ENCODE measurements at places on chromosomes 3 and 15.

- peak; percentile 59 for DNase-seq
These were observed 44.6 kb downstream of the ZIC4 start for GRCh38 chr3:147361454-147362420.

- DNase-seq, result no peak
These were observed 39.7 kb downstream of the SEMA5B start for GRCh38 chr3:122987736-122988319.

- no peak for DNase-seq
These were observed 67.1 kb upstream of the CHD2 start for GRCh38 chr15:92833106-92833433.

- DNase-seq, result peak; percentile 54
These were observed 22.6 kb downstream of the SH3BP5 start for GRCh38 chr3:15309662-15310335.

DNA sequence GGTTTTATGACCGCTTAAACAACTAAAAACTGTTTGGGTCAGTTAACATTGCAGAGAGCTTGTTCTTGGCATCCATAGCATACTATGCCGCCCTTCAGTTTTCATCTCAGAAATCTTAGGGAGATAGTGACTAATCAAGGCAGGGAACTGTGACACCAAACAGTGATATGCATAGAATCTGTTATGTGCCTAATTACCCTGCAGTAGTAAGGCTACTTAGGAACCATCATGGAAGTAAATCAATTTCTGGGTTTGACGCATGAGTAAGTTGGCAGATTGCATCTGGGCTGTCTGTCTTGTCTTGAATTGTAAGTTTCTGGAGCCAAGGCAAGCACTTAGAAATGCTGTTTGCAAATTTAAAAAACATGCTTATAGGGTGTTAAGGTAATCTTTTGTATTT, 22.5 kb downstream of the KCTD6 start:
- DNase-seq, result no peak

- DNase-seq, result no peak
These were observed 59.5 kb upstream of the STRIT1 start for GRCh38 chr3:155352900-155353490.

- no peak for DNase-seq
These were observed 910 bp upstream of the ANKRD28 start for GRCh38 chr3:15798533-15799245.

- DNase-seq, result no peak
These were observed 36.1 kb downstream of the PCSK6 start for GRCh38 chr15:101453123-101454120.

DNA sequence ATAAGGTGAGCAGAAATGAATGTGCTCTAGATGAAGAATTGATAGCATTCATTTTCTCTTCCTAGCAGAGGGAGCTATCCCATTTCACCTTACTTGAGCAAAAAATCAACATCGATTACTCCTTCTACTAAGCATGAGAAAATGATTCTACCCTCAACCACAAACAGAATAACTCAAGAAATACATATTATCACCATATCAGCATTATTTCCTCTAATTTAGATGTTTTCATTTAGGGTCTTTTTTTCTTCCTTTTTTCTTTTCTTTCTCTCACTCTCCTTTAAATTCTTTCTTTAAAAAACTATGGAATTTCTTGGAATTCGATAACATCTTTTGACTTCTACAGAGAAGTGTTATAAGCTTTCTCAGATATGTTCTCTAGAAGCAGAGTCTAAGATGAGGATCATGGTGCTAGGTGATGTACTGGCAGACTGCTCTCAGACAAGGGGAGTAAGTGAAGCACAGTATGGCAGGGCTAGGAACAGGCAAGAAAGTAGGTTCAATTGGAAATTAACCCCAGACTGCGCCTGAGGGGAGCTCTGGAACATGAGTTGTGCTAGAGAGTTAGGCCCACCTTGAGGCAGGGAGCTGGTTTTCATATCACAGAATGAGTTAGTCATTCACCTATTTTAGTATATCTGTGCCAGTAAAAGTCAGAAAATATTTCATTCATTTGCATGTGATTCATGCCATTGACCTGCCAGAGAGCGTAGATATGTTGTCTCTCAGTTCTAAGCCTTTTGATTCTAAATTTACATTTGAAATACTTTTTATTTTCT, 279.2 kb upstream of the KCNH8 start:
- DNase-seq, result peak; percentile 42

DNA sequence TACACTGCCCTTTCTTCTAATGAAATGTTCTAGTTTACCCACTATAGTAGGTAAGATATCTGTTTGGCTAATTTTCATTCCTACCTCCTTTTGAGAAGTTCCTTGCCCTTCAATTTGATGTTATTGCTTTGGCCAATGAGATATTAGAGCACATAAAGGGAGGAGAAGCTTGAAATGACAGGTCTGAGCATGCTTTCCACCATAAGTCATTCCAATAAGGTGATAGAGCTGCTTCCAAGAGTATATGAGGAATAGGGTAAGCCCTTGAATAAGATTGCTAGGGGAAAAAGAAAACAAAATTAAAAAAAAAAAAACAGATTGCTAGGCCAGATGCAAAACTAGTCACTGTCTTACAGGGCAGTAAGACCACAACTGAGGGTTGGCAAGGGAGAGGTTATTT, 78.9 kb upstream of the TRIM42 start:
- no peak for DNase-seq

DNA sequence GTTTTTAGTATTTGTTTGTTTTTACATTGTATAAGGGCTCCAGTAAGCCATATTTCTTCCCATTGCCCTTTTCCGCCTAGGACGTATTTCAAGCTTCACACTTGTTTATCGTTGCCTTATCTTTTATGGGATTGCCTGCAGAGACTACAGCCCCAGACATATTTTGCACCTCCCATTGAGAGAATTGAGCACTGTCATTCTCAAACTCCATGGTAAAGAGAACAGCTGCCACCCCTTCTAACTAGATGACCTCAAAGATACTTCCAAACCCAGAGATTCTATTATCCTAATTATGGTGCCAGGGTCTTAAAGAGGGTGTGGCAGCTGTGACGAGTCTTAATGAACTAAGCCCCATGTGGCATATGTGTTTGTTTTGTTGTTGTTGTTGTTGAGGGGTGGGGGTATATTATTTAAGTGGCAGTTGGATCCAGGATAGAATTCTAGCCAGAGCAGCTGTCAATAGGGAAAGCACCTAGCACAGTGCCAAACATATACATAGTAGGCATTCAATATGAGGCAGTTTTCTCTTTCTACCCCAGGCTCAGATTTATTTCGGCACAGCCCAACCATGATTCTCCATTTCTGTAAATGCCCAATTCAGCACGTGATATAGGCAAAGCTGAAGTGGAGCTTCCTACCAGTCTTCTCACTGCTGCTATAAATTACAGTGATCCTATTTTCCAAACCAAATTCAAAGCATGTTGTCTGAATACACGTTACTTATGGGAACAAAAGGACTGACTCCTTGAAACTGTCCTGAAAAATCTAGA, 932 bp upstream of the TP53BP1 start:
- DNase-seq, result no peak

- no peak for DNase-seq
These were observed 716.5 kb upstream of the CFAP20DC start for GRCh38 chr3:59766200-59766872.

GRCh38 chr15:67305506-67305905, 50.9 kb downstream of the IQCH start:
- DNase-seq, result no peak

DNA sequence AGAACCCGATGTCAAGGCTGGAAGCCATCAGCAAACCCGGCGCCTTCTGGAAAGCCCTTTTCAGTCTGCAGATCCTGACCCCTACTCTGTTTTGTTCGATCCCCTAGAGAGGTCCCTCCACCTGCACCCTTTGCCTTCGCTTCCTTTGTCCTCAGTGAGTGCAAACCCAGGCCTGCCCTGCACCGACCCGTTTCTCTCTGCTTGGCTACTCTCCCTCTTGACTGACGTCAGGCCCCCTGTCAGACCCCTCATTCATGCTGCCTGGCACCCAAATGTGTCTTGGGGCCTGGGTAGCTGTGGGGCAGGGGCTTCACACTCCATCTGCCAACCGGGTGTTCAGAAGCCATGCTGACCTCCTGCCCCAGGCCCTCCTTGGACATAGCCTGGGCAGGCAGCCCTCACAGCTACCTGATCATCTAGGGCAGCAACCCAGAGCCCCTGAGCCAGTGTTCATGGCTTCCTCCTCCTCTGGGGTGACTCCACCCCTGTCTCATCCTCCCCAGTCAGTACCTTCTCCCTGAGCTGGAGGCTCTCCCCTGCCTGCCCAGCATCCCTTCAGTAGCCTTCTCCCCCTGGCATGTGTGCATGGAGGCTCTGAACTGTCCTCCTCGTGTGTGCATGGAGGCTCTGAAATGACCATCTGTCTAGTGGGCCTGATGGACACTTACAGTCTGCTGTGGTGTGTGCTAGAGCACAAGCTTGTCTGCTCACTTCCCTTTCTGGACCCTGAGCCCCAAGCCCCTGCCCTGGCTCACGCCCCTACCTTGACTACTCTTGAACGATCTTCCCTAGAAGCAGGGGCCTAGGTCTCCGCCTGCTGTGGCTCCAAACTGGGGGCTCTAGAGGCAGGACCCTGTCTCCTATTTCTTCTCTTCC, 69.4 kb downstream of the EXOG start:
- no peak for DNase-seq

- no peak for DNase-seq
These were observed 234.8 kb upstream of the TRIM42 start for GRCh38 chr3:140443073-140443472.

- no peak for DNase-seq
These were observed 57.8 kb upstream of the CPOX start for GRCh38 chr3:98650971-98651779.

GRCh38 chr15:28044121-28044672, 54.9 kb downstream of the OCA2 start:
- no peak for DNase-seq

GRCh38 chr3:195151866-195152541, 119.0 kb downstream of the XXYLT1 start:
- DNase-seq, result no peak

DNA sequence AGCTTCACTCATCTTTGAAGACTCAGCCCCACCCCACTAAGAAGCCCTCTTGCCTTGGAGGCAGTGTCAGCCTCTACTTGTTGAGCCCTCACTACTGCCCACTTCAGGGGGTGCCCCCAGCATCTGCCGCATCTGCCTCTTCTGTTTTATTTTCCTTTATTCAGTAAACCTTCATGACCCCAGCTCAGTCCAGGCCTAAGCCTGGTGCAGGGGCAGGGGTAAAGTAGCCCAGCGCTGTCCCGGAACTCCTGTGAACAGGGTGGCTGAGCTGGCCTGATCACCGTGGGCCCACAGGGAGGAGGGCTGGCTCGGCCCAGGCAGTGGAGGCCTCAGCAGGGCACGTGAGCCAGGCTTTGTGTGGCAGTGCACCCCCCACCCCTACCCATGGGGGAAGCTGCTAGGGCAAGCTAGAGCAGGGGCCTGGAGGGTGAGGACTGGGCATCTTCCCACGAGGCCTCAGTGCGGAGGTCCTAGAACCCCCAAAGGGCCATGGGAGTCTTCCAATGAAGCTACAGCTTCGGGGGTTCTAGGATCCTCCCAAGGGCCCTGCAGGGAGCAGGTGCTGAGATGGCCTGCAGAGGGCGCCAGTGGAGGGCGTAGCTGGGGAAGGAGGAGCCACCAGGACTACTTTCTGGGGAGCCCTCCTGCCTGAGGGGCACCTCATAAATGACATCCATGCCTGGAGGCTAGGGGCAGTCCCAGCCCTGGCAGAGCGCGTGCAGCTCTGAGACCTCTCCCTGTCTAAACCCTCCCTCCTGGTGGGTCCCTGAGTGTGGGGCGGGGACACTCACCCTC, 36.0 kb downstream of the TSPAN3 start:
- DNase-seq, result peak; percentile 61

DNA sequence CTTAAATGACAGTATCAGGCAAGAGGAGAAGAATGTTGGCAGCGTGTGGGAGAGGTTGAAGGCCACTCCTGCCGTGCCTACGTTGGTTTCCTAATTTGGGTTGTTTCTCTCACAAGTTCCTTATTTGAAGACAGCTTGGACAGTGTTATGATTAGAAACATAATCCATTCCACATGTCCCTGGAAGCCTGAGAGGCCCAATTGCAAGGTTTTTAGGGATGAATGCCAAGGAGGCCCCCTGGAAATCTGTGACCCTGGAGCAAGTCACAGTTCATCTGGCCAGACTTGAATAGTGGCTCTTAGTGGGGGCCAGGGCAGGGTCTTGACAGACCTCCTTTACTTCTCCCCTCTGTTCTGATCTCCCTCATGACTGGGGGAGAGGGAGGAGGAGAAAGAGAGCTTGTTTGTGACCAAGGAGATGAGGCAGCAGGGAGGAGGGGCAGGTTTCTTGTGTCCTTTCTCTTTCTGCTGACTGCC, 584.4 kb upstream of the TBL1XR1 start:
- DNase-seq, result no peak

- no peak for DNase-seq
These were observed 11.5 kb downstream of the UBP1 start for GRCh38 chr3:33428734-33429133.

- no peak for DNase-seq
These were observed 597.7 kb downstream of the OTOL1 start for GRCh38 chr3:162094301-162094700.

- no peak for DNase-seq
These were observed 111.7 kb downstream of the FOXB1 start for GRCh38 chr15:60115579-60116380.

DNA sequence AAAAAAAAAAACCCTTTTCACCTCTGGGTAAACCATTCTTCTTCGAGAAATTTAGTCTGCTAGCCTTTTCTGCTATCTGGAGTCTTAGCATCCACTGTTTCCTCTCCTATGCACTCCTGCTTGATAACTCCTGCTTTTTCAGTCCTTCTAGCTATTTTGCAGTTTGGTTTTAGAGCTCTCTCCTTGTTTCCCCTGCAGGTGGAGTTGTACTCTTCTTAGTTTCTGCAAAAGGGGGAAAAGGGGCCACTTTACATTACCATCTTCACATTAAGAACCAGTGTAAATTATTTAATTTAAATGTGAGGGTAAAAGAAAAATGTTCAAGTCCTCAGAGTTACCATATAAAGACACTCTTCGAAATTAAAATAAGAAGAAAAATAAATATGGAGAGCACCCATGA, 23.6 kb upstream of the MYLK start:
- no peak for DNase-seq

DNA sequence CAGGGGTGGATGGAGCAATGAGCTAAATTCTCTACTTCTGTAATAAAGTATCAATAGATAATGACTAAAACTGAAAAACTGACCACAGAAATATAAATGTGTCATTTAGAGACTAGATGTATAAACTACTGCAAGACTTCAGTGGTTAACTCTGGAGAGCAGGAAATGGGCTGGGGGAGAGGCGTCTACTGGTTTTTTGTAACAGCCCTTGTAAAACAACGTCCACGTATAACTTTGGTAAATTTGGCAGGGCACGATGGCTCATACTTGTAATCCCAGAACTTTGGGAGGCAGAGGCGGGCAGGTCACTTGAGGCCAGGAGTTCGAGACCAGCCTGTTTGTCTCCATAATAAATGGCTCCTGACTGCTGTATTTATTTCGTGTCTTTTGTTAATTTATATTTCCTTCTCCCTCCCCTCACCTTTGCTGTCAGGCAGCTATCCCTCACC, 12.5 kb downstream of the RAB27A start:
- DNase-seq, result peak; percentile 57

DNA sequence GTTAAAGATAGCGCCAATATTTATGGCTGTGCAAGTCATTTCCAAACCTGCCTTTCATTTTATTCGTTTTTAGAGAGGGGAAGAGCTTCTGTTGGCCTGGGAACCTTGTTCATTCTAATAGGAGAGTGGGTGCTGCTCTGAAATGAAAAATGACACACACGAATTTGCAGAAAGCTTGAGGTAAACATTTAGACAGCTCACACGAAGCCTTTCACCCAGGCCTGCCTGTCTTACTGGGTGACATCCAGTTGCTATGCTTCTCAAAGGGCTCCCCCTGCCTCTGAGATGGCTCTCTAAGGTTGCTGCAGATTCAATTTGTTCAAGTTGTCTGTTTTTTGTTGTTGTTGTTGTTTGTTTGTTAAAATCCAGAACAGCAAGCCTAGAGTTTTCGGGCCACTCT, 18.2 kb downstream of the PEX5L start:
- DNase-seq, result no peak
